ENCODE measurements at places on chromosomes 13 and 19.

DNA sequence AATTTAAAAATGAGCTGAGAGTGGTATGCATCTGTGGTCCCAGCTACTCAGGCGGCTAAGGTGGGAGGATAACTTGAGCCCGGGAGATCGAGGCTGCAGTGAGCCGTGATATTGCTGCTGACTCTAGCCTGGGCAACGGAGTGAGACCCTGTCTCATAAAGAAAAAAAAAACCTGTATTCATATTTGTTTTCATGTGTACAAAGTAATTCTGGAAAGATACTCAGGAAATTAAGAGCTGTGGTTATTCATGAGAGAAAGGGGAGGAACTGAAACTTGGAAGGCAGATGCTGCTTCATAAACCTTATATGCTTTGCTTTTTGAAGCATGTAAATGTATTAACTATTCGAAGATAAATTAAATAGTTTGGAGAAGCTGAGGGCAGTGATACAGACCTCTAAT lies 8.8 kb upstream of the RLN3 start:
- DNase-seq: no peak

GRCh38 chr13:112748947-112749735 lies 59.3 kb downstream of the ATP11A start:
- DNase-seq: no peak

GRCh38 chr19:1276628-1277022 lies 1.3 kb downstream of the FAM174C start:
- no peak for DNase-seq

GRCh38 chr13:94483970-94484369 lies 4.5 kb upstream of the DCT start:
- no peak for DNase-seq

GRCh38 chr13:35964863-35965180 lies 166.4 kb downstream of the DCLK1 start:
- no peak for DNase-seq

GRCh38 chr19:1947651-1948209 lies 6.8 kb downstream of the CSNK1G2 start:
- DNase-seq: no peak

- no peak for DNase-seq
Measured at GRCh38 chr19:8370176-8371010, 6.4 kb downstream of the ANGPTL4 start.

GRCh38 chr19:47176627-47177090 lies 46.0 kb downstream of the SAE1 start:
- no peak for DNase-seq

- DNase-seq: no peak
Measured at GRCh38 chr13:39527961-39528660, 74.9 kb downstream of the LHFPL6 start.

GRCh38 chr19:40658031-40658430 lies 32.4 kb downstream of the NUMBL start:
- DNase-seq: no peak

All from stimulated activated CD8-positive, alpha-beta memory T cell treated with anti-CD3 and anti-CD28 coated beads, Interleukin-15, amount 100 ng/mL, for 4 hours (primary cell).